T-helper 2 cell treated with Interferon-gamma antibody and Interleukin-4, amounts not matched to agents 5 μg/mL and 100 μg/mL, for 36 hours (primary cell): ENCODE measurements at places on chromosomes 6 and 20.
A peak's percentile ranks its signal among the peaks of the same experiment; 100 is the strongest.

GRCh38 chr6:116268589-116269293 lies 11.0 kb downstream of the TSPYL1 start:
- no peak for DNase-seq

GRCh38 chr6:315921-316752 lies 23.9 kb downstream of the DUSP22 start:
- DNase-seq, result no peak

DNA sequence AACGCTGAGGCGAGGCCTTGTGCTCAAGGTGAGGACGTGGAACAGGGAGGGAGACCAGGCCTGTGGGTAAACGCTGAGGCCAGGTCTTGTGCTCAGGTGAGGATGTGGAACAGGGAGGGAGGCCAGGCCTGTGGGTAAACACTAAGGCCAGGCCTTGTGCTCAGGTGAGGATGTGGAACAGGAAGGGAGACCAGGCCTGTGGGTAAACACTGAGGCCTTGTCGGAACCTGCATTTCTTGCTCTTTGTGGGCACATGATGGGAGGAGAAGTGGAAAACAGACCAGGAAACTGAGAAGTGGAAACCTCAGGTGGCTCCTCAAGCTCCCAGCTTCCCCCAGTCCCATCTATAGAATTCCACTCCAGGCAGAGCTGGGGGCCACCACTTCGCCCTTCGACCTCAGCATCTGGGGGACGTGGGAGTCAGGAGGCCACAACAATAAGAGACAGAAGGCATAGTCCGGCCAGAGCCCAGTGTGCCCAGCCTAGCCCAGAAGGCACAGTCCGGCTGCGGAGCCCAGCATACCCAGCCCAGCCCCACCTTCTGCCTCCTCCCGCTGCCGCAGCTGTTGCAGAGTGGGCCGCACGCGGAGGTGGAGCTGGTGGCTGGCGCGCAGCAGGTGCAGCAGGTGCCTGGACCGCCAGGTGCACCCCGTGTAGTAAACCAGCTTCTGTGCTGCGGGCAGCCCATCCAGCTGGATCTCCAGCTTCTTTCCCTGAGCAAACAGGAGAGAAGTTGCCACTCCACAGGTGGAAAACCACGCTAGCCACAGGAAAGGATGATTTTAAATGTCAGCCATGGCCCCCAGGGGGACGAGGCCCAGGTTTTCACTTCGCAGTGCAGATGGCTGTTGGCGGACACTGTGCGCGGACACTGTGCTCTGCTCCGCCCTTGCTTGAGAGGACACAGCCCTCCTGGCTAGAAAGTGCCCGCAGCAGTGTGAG lies 17.5 kb downstream of the FRMD1 start:
- no peak for DNase-seq

GRCh38 chr20:3705491-3705969 lies 6.9 kb downstream of the SIGLEC1 start:
- DNase-seq, result no peak

- DNase-seq, result no peak
Observed at GRCh38 chr6:168558686-168559085, 117.7 kb downstream of the SMOC2 start.

GRCh38 chr6:106546691-106547414 lies 82.4 kb downstream of the RTN4IP1 start:
- no peak for DNase-seq

DNA sequence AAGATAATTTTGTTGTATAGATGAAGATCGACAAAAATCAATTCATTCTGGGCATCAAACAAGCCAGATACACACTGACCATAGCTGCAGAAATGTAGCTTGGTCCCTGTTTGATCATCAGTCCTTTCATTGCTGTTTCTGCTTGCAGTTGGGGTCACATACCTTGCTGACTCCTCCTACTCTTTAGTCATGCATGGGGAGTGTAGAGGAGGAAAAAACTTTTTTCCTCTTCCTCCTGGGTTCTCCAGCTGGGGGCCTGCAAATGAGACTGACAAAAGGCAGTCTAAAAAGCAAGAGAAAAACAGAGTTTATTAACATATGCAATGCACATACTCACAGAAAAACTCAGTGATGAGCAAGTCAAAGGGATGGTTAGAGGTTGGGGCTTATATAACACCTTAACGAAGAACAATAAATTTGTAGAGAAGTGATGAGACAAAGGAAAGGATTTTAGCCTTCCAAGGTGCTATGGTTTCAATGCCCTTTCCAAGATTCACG lies 105.8 kb downstream of the QRSL1 start:
- no peak for DNase-seq

- no peak for DNase-seq
Observed at GRCh38 chr6:6694825-6695624, 106.5 kb downstream of the LY86 start.

DNA sequence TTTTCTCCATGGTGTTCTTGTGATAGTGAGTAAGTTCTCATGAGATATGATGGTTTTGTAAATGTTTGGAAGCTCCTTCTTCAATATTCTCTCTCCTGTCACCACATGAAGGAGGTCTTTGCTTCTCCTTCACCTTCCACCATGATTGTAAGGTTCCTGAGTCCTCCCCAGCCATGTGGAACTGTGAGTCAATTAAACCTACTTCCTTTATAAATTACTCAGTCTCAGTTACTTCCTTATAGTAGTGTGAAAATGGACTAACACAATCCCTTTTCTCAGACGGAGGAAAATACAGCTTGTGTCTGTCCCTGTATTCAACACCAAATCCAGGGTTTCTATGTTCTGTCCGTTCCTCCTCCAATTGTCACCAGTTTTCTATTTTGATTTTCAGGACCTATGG lies 181.0 kb downstream of the ALDH8A1 start:
- DNase-seq, result no peak

GRCh38 chr20:31704225-31705119 lies 18.2 kb downstream of the BCL2L1 start:
- DNase-seq, result no peak

- no peak for DNase-seq
Observed at GRCh38 chr6:65538644-65539043, 168.4 kb downstream of the EYS start.

GRCh38 chr6:29593199-29593855 lies 8.4 kb downstream of the OR2H2 start:
- DNase-seq, result no peak

GRCh38 chr6:42194056-42194455 lies 700 bp downstream of the GUCA1B start:
- no peak for DNase-seq

- DNase-seq, result no peak
Observed at GRCh38 chr6:156781861-156782631, 4.9 kb downstream of the ARID1B start.

DNA sequence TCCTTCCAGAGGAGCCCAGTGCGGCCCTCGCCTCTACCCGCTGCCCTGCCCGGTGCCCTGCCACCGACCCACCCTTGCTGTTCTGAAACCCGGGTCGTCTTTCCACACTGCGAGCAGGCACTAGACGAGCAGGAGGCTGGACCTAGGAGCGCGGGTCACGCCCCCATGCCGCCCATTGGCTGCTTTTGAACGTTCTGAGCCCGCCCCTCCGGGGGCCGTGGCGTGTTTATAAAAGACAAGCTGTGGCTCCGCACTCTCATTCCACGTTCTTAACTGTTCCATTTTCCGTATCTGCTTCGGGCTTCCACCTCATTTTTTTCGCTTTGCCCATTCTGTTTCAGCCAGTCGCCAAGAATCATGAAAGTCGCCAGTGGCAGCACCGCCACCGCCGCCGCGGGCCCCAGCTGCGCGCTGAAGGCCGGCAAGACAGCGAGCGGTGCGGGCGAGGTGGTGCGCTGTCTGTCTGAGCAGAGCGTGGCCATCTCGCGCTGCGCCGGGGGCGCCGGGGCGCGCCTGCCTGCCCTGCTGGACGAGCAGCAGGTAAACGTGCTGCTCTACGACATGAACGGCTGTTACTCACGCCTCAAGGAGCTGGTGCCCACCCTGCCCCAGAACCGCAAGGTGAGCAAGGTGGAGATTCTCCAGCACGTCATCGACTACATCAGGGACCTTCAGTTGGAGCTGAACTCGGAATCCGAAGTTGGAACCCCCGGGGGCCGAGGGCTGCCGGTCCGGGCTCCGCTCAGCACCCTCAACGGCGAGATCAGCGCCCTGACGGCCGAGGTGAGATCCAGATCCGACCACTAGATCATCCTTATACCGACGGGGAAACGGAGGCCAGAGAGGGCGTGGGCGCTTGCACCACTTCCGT lies at the start of gene ID1:
TSS of gene ID1 (plus strand) at position 259 of the 871 bp plus-strand sequence. CDS start at position 358, 99 bp downstream.
- peak; percentile 87 for DNase-seq

DNA sequence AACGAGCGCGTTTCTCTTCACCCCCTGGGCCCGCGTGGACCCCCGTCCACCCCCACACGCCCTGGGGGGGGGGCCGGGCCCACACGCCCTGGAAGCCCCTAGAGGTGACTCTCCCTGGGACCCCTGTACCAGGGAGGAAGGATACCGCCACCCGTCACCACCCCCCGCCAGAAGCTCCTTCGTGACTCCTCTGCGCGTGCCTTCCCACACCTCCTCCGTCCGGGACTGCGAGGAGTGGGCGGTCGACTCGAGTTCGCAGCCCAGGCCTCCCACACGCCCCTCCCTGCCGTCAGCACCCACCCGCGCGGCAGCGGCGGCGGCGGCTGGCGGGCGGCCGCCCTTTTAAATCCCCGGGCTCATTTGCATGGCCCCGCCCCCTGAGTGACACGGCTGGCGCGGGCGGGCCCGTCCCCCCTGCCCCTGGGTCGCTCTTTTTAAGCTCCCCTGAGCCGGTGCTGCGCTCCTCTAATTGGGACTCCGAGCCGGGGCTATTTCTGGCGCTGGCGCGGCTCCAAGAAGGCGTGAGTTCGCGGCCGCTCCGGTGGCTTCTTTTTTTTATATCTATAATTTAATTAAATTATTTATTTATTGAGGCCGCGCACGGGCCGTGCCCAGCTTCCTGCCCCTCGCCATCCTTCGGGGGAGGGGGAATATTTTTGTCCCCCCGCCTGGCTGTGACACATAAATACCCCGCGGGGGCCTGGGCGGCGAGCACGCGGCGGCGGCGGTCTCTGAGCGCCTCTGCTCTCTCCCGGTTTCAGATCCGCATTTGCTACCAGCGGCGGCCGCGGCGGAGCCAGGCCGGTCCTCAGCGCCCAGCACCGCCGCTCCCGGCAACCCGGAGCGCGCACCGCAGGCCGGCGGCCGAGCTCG lies at the start of gene HMGA1:
TSS of gene HMGA1 (plus strand) at position 431 of the 873 bp plus-strand sequence. CDS start 3,908 bp downstream, outside the sequence.
- peak; percentile 86 for DNase-seq

DNA sequence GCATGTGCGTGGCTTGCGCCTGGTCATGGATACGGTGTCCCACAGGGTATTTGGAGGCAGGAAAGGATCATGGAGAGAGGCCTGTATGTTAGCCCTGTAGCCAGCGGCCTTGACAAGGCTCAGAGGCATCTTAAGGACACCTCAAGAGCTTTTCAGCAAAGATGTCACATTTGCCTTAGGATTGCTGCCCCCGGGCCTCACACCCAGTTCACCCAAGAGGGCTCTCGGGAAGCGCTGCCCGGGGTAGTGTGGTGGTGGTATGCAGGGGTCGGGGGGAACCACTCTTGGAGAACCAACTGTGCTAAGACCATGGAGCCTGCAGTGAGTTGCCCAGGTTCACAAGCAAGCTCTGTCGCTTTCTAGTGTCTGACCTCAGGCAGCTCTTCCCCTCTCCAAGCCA lies 36.9 kb upstream of the VSTM2L start:
- no peak for DNase-seq

- DNase-seq, result no peak
Observed at GRCh38 chr20:23255716-23256385, 94.7 kb upstream of the NXT1 start.

DNA sequence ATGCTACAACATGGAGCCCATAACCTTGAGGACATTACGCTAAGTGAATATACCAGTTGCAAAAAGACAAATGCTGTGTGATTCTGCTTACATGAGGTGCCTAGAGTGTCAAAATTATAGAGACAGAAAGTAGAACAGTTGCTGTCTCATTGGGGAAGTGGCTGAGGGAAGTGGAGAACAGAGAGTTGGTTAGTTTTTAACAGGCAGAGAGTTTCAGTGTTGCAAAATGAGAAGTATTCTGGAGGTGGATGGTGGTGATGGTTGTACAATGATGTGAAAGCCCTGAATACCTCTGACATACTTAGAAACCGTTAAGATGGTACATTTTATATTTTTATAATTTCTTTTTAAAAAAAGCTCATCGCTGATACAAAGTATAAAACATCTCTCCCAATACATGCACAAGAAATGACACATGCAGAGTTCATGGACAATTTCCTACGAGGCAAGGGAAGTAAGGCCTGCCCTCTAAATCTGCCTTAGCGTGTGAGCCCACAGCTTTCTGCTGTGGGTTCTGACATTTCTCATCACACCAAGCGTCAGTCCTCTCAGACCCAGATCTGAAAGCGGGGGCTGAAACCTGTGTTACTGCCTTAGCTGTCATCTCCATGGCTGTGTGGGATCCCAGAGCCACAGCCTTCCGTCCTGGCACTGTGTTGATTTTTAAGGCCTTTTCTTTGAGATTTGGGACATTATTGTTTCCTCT lies 126.0 kb downstream of the RNASET2 start:
- peak; percentile 59 for DNase-seq

DNA sequence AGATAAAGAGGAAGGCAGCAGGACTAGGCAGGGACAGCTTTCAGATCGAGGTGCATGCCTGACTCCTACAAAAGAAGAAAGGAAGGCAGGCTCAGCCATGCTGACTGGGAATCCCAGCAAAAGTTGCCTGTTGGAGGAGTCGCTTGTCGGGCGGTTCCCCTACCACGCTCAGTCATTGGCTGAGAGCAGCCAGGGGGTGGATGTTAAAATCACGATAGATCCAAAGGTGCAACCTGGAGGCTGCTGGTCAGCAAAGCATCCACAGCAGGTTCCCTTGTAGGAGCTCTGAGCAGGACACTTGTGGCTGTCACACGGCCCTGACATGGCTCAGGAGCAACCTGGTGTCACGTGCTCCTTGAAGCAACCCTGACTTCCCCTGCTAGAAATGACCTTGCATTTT lies 74.6 kb downstream of the ISM1 start:
- no peak for DNase-seq

DNA sequence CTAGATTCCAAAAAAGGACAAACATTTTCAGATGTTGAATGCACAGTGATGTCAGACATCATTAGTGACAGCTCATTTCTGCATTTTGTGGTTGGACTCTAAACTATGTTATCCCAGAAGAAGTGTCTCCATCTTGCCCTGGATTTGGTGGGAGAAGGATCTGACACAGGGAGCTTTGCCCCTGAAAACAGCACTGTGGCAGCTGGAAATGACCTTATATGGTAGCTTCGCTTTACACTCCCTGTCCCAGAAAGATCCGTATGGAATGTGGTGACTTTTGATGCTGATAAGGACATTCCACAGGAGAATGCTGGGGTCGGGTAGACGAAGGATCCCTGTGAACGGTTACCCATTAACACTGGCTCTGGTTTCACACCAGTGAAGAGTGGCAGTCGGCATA lies 87.2 kb upstream of the EDN1 start:
- no peak for DNase-seq

GRCh38 chr6:47376930-47377329 lies 67.2 kb upstream of the TNFRSF21 start:
- DNase-seq, result no peak

- DNase-seq, result no peak
Observed at GRCh38 chr20:36860811-36861624, 14.9 kb upstream of the TLDC2 start.

DNA sequence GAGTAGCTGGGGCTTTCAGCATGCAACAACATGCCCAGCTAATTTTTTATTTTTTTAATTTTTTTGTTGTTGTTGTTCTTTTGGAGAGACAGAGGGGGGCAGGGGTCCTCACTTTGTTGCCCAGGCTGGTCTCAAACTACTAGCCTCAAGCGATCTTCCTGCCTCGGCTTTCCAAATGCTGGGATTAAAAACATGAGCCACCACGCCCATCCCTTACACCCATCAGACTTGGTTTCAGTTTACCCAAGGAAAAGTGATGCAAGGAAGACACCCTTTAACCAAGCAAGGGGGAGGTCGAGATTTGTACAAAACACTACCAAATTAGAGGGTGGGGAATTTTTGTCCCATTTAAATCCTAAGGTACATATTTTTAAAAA lies 210.1 kb downstream of the ARHGAP18 start:
- DNase-seq, result no peak

GRCh38 chr6:160431226-160431625 lies 83.0 kb downstream of the SLC22A3 start:
- no peak for DNase-seq
